ENCODE measurements at places on chromosomes 5 and 9.

DNA sequence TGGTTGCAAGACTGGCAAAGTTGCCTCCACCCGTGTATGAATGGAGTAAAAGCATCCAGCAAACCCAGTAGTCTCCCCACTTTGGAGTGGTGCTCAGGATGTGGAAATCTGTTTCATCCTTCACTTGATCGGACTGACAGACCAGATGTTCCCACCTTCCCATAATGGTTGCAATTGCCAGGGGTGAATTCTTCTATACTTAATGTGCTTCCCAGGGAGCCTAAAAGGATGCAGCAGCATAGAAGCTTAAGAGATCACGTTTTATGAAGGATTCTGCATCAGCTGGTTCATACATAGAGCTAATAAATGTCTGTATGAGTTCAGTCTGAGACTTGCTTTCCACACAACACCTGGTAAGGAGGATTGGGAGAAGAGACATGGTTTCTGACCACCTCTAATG, 198.8 kb upstream of the S1PR3 start:
- DNase-seq: no peak

- no peak for DNase-seq
Measured at GRCh38 chr9:75483636-75484035, 395.3 kb downstream of the OSTF1 start.

DNA sequence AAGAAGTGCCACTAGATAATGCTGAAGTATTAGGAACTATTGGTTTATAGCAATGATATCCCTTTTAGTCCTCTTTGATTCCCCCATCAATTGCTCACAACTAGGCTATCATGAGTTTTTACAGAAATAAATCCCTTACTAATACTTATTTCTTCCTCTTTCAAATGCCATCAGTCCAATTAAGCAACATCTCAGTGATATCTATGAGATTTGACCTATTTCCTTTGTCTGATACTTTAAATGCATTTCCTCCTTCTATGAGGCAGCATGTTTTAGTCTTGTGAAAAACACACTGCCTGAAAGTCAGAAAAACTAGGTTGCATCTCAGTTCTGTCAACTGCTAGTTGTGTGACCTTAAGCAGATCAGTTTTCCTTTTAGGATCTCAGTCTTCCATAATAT, 101.6 kb downstream of the FBXW11 start:
- DNase-seq: no peak

DNA sequence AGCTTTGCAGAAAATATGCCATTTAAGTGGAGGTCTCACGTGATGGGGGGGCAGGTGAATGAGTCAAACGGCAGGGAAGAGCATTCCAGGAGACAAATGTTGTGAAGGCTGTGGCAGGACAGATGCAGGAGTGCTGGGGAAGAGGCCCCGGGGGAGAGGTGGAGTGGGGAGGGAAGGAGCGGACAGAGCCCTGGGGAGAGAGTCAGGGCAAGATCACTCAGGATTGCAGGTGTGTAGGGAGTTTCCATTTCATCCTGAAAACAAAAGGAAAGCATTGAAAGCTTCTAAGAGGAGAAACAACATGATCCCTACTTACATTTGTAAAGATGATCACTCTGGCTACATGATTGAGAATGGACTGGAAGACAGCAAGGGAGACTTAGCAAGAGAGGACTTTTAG, 323.3 kb downstream of the ASTN2 start:
- DNase-seq: no peak

DNA sequence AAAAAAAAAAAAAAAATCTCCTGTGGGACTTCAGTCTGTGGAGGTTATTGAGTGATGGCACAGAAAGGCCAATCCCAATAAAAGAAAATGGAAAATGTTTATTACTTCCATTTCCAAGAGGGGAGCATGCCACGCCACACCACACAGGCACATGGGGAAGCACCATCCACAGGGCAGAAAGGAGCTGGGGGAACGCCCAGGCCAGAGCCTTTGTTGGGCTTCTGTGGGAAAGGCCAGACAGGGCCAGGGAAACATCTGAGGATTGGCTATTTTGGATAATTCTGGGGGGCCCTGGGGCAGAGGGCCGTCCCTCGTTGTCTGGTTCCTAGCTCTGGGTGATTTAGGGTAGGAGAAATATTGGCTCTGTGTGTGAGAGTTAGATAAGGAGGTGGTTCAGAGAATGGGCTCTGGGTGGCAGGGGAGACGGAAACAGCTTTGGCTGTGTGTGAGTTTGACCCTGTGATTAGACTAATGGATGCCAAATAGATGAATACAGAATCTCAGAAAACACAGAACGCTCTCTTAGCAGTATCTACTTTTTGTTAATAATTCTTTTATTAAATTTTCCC, 49.0 kb upstream of the ABL1 start:
- DNase-seq: no peak

GRCh38 chr9:129573977-129574376, 46.9 kb downstream of the C9orf50 start:
- DNase-seq: no peak

DNA sequence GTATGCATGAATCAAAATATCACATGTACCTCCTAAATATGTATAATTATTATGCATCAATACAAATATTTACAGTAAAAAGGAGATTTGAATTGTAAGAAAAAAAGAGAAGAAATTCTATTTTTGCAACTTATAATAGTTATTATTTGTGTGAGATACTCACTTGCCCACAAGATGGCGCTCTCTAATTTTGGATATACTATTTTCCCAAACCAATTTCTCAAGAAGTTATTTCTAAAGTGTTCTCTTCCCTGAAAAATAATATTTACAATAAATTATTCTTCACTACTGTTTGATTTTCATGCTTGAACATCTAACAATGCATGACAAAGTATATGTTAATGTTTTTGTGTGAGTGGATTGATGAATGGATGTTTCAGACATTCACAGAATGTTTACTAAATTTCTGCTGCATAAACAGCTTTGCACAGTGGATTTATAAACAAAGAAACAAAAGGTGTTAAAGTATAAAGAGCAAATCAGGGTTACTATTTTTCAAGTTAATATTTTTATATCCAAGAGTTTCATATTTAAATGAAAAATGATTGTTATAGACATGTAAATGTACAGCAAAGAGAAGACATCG, 503.4 kb downstream of the PDE4D start:
- DNase-seq: no peak

- no peak for DNase-seq
Measured at GRCh38 chr5:1449081-1449630, 3.9 kb upstream of the SLC6A3 start.

DNA sequence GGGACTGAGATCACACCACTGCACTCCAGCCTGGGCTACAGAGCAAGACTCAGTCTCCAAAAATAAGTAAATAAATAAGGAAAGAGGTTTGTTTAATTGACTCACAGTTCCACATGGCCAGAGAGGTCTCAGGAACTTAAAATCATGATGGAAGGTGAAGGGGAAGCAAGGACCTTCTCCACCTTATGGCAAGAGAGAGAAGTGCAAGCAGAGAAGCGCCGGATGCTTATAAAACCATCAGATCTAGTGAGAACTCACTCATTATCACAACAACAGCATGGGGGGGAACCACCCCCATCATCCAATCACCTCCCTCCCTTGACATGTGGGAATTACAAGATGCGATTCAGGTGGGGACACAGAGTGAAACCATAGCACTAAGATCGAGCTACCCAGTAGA, 22.8 kb upstream of the RGMB start:
- no peak for DNase-seq

DNA sequence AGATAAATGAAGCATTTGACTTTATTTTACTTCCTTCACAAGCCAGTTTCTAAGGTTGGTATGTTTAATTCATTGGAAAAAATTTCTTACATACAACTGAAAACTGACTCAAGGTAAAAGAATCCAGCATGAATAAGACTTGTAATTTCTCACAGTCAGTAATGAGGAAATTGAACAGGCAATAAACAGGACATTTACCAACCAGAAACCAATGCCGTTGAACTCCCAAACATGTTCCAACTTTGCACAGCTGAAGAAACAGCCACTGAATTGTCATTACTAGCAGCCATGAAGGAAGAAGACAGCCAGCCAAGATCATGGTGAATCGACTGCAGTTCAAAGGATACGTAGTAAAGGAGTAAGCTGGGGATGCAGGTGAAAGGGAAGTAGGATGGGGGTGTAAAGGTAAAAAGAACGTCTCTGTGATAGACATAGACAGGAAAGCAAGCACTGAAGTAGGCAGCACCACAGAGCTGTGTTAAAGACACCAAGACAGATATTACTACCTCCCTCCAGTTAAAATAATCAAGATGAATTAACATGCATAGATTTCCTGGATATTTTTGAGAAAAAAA, 21.3 kb upstream of the SLC12A2 start:
- no peak for DNase-seq

- DNase-seq: no peak
Measured at GRCh38 chr5:144467792-144468191, 297.1 kb downstream of the KCTD16 start.

GRCh38 chr9:125652759-125653158, 54.2 kb downstream of the MAPKAP1 start:
- no peak for DNase-seq

DNA sequence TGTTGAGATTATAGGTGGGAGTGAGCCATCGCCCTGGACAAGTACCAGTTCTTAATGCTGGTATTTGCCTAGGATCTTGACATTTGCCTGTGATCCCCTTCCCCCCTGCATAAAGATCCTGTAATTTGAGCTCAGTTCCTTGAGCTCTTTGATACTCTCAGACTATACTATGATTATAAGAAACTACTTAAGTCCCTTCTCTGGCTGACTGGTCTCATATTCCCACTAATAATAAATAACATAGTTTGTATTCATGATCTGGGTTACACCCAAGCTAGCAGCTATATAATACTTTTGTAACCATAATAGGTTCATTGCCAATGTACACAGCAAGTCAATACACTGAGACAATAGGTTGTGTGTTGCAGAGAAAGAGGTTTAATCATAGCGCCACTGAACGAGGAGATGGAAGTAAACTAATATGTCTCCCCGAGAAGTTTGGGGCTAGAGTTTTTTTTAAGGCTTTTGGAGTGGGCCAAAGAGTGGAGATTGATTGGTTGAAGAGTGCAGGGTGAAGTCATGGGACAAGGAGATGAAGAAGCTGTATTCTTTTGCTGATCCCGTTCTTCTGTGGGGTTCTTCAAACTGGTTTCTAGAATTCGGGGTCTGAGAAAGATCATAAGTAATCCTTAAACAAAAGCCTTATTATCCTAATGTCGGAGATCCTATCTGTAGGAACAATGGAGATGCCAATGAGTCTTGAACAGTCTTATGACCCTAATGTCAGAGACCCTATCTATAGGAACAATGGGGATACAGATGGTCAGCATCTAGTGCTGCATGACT, 20.7 kb upstream of the SHOC1 start:
- no peak for DNase-seq

DNA sequence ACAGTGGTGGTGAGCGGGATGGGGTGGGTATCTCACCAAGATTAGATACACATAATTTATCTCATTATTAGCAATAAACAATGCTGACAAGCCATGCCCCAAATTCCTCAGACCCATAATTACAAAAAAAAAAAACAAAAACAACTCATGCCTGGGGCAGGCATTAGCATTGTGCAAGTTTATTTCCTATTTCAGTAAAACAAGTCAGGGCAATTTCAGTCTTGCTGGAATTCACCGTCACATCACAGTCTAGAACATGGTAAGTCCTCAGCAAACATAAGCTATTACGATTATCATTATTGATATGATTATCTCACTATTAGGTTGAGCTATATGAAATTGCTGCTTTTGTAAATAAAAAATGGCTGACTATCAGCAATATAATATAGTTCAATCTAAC, 57.5 kb upstream of the GNAQ start:
- no peak for DNase-seq

DNA sequence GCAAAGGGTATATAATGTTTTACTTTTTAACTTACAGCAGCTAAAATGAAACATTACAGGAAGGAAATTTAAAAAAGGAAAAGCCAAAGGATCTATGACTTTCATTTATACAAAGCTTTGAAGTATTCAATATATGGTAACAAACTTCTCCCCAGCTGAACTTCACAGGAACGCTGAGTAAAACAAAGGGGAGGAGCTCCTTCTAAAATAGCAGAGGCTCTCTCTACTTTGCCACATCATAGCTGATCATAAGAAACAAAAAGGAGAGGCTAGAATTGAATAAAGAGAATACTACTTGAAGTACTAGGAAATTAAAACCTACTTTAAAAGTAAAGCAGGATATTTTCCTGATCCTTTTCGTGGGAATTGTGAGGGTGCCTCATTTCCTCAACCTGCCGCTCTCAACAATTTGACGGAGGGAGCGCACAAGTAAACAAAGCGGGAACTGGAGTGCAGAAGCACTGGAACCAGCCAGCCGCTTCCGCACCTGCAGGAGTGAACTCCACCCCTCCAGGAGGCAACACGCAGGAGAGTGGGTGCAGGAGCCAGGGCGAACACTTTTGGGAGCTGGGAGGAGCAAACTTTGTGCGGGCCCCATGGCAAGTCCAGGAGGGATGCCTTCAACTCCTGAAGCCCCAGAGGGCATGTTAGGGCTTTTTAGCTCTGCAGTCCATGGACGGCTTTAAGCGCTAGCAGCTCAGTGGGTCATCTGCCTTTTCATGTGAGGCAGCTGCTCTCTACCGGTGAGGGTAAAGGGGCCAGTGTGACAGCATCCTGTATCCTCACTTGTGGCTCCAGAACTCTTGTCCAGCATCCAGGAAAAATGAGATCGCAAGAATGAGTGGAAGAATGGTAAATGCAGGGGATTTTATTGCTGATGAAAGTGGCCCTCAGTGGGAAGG, 757.4 kb downstream of the PTPRD start:
- DNase-seq: no peak

- DNase-seq: no peak
Measured at GRCh38 chr5:147642666-147643065, 132.8 kb upstream of the DPYSL3 start.

- DNase-seq: no peak
Measured at GRCh38 chr5:129960831-129961230, 56.6 kb downstream of the CHSY3 start.

- no peak for DNase-seq
Measured at GRCh38 chr5:95350631-95351030, 40.5 kb upstream of the FAM81B start.

DNA sequence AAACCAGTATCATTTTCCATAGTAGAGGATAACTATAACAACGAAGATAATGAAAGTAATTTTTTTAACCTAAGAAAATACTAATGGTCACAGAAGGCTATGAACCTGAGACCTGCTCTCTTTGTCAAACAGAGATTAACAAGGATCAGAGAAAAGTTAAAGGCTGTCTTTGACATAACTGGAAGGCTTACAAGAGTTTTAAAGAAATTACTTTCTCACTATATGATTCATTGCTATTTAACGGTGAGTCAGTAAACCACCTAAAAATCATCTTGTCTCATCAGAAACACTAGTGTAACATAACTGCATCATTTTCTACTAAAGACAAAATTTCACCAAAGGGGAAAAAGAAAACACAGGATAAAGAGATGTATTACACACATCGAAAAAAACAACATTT, 19.3 kb downstream of the MLANA start:
- DNase-seq: no peak

- DNase-seq: no peak
Measured at GRCh38 chr9:92414566-92414965, 9.7 kb downstream of the OMD start.

- no peak for DNase-seq
Measured at GRCh38 chr5:29896646-29897045, 1296.8 kb upstream of the CDH6 start.

GRCh38 chr9:82443312-82443711, 454.7 kb downstream of the SPATA31D1 start:
- no peak for DNase-seq
